ENCODE measurements at places on chromosomes 6 and 20.

- DNase-seq, result no peak
Observed at GRCh38 chr6:14286634-14287428, 169.3 kb downstream of the CD83 start.

DNA sequence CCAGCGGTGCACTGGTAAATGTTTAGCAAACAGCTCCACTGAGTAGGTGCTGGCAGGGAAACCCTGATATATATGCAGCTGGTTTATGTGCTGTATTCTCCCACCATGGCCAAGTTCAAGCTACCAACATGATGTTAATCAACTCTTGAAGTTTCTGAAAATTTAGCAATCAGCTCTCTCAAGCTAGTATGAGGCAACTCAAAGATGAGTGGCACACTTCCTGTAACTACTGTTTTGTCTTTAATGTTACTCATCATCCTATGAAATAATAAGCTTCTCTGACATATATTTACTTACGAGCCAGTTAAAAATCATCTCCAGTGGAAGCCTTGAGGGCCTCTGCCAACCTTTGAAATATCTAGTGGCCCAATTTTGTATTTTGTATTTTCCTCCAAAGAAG is 54.7 kb downstream of the TRMT6 start:
- no peak for DNase-seq

DNA sequence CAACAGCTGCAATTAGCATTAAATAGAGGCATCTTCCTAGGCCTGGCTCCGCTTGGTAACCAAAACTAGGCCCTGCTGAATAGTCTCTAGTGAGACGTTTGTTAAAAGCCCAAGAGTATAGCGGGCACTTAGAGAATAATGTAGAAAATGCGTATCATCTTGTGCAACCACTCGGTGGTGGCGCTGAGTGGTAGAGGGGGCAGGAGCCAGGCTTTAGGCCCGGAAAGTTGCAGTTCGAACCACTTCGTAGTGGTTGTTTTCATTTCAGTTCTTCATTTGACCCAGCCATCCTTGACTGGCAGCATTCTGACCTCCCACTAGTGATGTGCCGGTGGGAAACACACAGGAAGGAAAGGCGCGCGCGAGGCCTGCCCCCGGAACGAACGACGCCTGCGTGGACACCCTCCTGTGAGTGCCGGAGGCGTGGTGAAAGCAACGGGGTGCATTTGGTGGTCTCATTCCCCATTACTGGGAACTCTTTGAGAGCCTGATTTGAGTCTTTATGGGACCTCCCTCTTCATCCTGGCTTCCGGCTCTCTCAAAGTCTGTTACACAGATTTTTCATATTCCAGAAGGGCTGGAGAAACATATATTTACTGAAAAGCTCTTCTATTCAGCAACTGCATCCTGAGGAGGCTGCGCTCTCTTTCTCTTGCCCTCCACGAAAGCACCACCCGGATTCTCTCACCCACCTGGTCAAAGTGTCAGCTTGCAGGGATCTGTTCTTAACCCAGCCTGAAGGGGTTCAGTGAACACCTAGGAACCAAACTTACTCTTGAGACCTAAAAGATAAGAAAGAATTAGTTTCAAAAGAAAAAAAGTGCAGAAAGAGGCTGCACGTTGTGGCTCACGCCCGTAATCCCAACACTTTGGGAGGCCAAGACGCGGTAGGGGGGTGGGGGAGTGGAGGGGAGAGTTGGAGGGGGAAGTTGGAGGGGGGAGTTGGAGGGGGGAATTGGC is 18.2 kb downstream of the GPX5 start:
- no peak for DNase-seq

- peak; percentile 61 for DNase-seq
Observed at GRCh38 chr20:31811796-31812728, 7.1 kb upstream of the MYLK2 start.

DNA sequence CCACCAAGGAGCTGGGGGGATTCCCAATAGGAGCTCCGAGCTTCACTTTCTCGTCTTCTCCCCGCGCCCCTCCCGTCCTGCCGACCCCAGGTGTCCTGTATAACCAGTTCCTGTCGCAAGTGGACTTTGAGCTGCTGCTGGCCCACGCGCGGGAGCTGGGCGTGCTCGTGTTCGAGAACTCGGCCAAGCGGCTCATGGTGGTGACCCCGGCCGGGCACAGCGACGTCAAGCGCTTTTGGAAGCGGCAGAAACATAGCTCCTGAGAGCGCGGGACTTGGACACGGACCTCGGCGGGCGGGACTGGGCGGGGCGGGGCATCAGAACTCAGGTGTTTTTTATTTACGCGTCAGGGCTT is 340 bp upstream of the VARS2 start:
- DNase-seq, result no peak

DNA sequence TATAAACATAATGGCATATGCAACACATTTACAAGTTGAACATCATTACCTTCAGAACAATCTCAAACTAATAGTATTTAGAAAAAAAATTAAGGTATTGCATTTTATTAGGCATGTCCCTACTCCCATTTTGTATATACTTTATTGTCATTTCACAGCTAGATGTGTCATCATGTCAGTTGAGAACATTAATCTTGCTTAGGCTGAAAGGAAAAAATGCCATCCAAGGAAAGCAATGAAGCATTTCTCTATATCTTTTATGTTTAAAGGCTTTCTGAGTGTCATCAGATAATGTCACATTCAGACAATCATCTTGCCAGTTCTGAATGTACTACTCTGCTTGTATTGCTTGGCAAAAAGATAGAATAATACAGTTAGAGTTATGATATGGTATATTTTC is 228.8 kb upstream of the THEMIS start:
- no peak for DNase-seq

GRCh38 chr6:48280035-48280620 is 169.1 kb upstream of the PTCHD4 start:
- DNase-seq, result no peak

DNA sequence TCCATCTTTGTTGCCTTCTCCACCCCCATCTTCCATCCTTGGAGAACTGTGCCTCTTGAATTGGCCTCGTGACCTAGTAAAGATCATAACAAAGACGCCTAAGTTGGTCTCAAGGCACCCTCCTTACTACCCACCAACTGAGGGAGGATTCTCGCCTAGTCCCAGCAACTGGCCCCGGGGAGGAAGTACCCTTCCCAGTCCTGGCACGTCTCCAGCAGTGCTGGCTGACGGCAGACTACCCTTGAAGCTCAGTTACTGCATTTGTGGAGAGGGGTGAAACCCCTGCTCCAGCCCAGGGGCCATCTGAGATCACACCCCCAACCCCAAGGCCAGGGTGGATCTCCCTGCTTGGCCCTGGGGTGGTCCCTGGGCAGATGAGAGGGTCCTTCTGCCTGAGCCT is 2.1 kb upstream of the OSBPL2 start:
- no peak for DNase-seq

GRCh38 chr6:31178143-31179041 is 7.9 kb upstream of the POU5F1 start:
- DNase-seq, result no peak

DNA sequence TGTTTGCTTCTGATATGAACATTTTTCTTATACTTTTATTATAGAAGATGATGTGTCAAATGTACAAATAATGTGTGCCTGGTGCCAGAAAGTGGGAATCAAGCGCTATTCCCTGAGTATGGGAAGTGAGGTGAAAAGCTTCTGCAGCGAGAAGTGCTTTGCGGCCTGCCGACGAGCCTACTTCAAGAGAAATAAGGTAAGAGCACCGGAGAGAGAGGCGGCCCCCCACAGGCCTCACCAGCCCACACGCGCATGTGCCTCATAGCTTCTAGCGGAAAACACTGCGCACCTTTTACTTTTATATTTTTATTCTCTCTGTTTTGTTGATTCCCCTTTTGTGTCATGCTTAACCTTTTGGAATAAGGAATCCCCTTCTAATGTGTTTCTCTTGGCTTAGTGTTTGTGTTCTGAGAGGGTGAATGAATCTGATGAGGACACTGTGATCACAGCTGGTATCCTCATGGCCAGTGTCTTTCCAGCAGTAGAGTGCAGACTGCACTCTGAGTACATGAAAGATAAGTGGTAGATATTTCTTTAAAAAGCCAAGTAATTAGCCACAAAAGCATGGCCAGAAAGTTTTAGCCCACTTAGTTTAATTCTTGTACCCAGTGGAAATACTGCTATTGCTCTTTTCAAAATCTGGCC is 43.6 kb downstream of the SOBP start:
- DNase-seq, result no peak

DNA sequence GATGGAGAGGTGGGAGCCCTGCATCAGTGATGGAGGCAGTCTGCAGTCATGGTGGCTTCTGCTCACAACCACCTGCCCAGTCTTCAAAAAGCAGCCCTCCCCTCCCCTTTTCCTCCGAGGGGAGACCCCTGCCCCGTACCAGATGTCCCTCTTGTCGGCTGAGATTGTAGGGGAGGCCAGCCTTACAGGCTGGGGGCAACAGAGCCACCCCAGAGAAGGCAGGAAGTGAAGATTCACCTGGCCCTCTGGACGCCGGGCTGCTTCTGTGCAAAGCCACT is 4.5 kb downstream of the TNFRSF6B start:
- no peak for DNase-seq

DNA sequence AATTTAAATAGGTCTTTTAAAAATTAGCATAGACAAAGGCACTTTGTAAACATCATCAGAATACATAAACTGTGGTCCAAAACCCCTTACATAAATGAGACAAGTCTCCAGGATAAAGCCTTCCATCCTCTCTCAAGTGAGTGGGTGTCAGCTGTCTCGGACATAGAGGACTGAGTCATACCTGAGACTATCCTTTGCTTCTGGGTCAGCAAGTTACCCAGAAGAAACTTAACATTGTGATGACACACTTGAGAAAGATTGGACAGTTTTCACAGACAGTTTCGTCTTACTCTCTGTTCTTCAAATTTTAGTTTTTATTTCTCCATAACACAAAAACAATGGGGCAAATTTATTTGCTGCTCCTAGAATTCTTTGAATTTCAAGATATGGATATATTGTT is 838.0 kb downstream of the DHX35 start:
- peak; percentile 25 for DNase-seq

DNA sequence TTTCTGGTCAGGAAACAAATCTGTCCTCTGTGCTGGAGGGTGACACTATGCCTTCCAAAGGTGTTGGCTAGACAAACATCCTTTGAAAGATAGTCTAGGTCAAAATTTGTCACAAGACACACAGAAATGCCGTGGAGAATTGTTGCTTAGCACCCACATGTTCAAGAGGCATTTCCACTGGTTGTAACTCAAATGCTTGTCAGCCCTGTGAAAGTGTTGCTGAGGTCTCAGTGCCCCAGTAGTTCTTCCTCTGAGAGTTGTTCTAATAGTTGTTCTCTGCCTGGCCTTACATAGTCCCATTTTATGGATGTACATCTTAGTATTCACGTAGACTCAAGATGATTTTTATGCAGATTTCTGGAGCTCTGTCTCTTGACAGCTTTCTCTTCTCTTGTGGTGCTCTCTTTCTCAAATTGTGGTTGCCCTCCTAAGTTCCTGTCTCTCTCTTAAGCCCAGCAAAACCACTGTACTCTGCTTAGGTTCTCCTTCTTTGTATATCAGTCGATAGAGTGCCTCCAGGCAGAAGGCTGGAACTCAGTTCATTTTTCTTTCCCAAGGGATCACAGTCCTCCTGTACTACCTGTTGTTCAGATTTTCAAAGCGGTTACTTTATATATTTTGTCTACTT is 39.5 kb upstream of the REV3L start:
- no peak for DNase-seq

- peak; percentile 38 for DNase-seq
Observed at GRCh38 chr20:44279228-44279627, 31.8 kb downstream of the FITM2 start.

- no peak for DNase-seq
Observed at GRCh38 chr6:70124443-70124842, 178.4 kb downstream of the COL9A1 start.

- DNase-seq, result no peak
Observed at GRCh38 chr20:14523090-14523489, 185.7 kb upstream of the FLRT3 start.

- no peak for DNase-seq
Observed at GRCh38 chr20:58552366-58552934, 37.3 kb upstream of the APCDD1L start.

DNA sequence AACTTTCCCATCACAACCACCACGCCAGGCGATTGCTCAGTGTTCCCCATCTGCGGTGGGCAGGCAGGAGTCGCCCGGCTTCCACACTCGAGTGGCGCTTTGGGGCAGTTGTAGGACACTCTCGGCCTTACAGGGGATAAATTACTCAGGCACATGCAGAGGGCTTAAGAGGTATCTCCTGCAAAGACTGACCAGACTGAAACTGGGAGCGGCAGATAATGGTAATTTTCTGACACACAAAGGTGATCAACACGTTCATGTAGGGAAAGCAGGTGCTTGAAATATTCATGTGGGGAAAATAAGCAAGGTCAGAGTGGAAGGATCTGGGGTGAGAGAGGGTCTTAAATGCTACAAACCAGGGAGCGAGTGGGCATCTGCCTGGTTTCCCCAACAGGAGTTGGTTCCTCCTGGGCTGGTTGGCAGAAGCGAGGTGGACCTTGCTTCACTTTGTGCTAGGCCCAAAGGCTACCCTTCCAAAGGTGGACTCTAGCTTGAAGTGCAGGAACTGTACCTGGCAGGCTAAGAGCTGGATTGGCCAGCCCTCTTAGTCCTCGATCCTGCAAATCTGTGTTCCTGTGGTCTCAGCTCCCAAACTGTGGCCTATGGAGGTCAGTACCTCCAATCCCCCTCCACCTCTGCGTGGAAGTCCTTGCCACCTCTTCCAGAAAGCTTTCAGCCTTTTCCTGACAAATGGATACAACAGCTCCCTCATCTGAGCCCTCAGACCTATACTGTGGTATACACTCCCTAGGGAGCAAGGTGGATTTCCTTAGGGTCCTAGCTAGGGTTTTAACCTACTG is 16.7 kb downstream of the PLAGL2 start:
- DNase-seq, result no peak

DNA sequence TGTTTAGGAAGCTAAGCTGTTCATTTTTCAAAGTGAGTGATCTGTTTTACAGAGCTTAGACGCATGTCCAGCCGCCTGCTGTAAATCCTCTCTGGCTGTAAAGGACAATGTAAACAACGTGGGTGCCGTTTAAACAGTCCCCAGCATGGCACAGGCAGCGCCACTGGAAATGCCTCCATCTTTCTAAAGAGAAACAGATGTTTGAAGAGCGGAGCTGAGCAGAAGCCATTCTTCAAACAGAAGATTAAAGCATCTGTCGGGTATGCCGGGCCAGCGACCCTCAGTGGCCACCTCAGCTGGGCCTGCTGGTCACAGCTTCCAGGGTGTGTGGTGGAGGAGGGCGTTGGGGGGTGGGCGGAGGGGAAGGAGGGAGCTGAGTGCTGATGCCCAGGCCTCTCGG is 138.6 kb downstream of the ERMARD start:
- no peak for DNase-seq

GRCh38 chr6:32184084-32184640 is at the start of gene AGER:
Gene AGER, minus strand, starts transcription at chr6:32184253. Its CDS starts 31 bp downstream, at chr6:32184222.
- DNase-seq, result no peak

All from fibroblast of gingiva (primary cell).